ENCODE measurements at places on chromosomes 4 and X.

- DNase-seq, result peak; percentile 35
Measured at GRCh38 chr4:61202638-61203435, 2.7 kb downstream of the ADGRL3 start.

GRCh38 chr4:22487328-22487727 is 28.5 kb downstream of the ADGRA3 start:
- no peak for DNase-seq

- DNase-seq, result peak; percentile 97
Measured at GRCh38 chr4:39365830-39366771, at the start of gene RFC1. Gene RFC1 (minus strand): TSS chr4:39366362. CDS start chr4:39366241, 121 bp downstream.

DNA sequence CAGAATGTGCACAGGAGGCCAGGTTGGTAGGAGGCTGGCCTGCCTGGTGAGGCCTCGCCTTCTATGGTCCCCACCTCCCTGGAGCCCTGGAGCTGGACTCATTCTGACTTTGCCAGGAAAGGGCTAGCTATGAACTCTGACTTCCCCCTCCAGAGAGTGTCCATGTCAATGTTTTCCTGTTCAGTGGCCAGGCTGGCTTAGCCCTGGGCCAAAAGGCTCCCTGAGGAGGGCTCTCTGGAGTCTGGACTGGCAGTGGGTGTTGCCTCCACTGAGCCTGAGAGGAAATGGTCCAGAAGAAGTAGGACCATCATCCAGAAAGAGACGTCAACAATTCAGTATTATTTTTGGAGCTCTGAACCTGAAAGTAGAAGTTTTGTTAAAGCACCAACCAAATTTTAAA is 178.7 kb downstream of the CHIC2 start:
- DNase-seq, result no peak

DNA sequence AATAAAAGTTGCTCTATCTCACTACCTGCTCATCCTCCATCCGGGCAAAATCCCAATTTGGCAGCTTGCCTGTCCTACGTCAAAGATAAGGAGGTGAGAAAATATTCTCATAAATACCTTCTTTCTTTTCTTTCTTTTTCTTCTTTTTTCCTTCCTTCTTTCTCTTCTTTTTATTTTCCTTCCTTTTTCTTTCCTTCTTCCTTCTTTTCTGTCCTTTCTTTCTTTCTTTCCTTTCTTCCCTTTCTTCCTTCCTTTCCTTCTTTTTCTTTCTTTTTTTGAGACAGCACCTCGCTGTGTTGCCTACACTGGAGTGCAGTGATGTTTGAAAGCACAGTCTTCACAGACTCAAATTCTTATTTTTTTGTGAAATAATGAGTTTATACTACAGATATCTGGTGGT is 38.6 kb upstream of the NKAP start:
- no peak for DNase-seq

DNA sequence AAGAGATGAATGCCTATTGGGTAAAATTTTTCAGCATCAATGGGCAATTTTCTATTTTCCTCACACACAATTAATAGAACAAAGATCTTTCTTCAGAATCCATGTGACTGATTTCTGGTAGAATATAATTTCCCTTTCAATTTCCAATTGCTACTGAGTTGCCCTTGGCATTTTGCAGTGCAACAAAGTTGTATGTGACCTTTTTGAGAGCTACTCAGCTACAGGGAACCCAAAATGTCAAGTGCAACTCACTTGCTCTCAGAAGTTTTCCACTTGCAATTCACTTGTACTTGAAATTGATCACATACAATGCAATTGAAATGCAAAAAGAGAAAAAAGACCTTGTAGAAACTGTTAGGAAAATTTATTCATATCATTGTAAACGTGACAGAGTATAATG is 245.5 kb downstream of the BANK1 start:
- no peak for DNase-seq

GRCh38 chrX:86039625-86040568 is 7.5 kb downstream of the CHM start:
- no peak for DNase-seq

- DNase-seq, result no peak
Measured at GRCh38 chr4:89745708-89746107, 91.3 kb downstream of the SNCA start.

DNA sequence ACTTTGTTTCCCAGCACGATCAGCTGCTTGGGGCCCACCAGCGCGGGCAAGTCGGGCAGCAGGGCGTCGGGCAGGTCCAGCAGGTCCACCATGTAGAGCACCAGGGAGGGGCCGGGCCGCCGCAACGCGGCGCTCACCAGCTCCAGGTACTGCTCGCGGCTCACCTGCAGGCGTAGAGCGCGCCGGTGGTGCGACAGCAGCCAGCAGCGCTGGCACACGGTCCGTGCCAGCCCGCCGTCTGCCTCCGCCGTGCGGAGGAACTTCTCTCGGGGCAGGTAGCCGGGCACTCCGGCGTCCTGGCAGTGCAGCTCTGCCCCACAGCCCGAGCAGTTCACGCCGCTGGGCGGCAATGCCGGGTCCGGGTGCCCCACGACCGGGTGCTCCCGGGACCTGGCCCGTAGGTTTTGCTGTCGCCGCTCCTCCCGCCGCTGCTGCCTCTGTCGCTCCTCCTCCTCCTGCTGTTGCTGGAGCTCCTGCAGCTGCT is 527 bp downstream of the NOA1 start:
- peak; percentile 55 for DNase-seq

DNA sequence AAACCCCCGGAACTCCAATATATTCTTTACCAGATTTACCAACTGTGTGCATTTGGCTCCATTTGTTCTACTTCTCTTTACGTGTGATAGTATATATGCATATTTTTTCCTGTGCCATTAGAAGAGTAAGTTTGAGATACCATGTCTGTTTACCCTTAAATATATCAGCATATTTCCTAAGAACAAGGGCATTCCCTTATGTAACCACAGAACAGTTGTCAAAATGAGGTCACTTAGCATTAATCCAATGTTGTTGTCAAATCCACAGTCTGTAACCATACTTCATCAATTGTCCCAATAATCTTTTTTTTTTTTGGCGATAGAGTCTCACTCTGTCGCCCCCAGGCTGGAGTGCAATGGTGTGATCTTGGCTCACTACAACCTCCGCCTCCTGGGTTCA is 55.2 kb downstream of the TBC1D14 start:
- DNase-seq, result no peak

DNA sequence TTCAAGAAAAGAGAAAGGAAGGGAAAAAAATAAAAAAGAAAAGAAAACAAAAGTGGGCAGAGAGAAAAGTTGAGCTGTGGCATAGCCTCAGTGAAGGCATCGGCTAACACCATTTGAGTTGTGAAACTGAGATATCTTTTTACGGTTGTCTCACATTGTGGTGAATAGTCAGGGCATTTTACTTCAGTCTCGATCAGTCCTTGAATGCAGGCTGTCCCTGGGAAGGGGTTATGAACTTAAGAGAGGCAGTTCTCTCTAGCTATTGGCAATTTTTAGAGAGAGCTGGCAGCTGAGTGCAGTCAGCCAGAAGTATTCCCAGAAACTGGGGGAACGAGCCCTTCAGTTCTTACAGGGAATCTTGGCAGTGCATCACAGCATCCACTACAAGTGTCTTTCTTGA is 93.5 kb upstream of the SLC6A14 start:
- DNase-seq, result no peak

- no peak for DNase-seq
Measured at GRCh38 chr4:16292585-16292984, 66.3 kb upstream of the TAPT1 start.

- DNase-seq, result no peak
Measured at GRCh38 chrX:41808047-41808446, 84.1 kb downstream of the GPR82 start.

DNA sequence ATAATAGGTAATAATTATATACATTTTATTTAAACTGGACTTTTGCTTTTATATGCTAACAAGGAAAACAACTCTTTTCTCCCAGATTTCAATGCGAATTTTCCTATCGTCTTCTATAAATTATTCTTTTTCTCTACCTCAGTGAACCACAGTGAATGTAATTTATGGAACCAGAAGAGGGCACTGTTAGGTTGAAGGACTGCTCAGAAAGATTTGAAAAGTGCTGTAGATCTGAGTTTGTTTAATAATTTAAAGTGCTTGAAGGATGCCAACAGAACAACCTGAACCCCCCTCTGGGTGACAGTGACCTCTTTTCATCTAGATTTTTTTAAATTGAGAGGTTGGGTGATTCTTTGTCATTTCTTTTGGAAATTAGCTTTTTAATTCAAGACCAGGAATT is 54.9 kb downstream of the PHOX2B start:
- peak; percentile 68 for DNase-seq

All from adipocyte (in vitro differentiated cells).